Astrocyte of the hippocampus (primary cell): ENCODE measurements at places on chromosomes 7 and 10.

DNA sequence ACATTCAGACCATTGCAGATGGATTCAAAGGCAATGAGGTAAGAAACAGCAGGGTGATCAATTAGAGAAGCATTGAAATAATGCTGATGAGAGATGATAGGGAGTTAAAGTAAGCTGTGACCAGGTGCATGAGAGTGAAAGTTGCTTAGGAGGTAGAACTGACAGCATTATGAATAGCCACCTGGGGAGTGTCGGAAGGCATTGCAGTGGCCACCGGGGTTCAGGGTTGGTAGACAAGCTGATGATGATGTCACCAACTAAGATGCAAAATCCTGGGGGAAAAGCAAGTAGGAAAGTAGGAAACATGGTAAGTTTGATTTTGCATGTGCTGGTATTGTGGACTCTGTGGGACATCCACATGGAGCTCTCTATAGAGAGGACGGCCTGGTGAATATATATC is 211.9 kb upstream of the ETV1 start:
- DNase-seq, result no peak

GRCh38 chr10:60618861-60619260 is 159.4 kb upstream of the CDK1 start:
- no peak for DNase-seq

DNA sequence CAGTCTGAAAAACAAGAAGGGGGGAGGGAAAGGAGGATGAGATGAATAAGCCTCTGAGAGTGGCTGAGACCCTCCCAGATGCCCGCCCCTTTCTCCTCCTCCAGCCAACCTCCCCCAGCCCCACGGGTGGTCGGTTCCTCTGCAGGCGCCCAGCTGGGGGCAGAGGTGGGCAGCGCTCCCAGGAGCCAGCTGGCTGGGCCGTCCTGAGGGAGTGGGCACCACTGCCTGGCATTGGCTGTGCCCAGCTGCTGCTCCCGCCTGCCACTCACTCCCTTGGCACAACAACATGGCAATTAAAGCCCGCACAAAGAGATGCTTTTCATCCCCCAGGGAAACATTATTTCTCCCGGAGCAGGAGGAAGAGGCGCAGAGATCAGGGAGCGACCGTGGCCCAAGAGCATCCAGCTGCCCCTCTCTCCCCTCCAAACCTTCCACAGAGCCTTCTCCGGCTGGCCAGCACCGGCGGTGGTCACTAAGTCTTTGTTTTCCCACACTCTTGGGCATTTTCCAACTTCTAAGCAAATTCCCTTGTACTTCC is 107.2 kb downstream of the SPDYE5 start:
- peak; percentile 67 for DNase-seq

DNA sequence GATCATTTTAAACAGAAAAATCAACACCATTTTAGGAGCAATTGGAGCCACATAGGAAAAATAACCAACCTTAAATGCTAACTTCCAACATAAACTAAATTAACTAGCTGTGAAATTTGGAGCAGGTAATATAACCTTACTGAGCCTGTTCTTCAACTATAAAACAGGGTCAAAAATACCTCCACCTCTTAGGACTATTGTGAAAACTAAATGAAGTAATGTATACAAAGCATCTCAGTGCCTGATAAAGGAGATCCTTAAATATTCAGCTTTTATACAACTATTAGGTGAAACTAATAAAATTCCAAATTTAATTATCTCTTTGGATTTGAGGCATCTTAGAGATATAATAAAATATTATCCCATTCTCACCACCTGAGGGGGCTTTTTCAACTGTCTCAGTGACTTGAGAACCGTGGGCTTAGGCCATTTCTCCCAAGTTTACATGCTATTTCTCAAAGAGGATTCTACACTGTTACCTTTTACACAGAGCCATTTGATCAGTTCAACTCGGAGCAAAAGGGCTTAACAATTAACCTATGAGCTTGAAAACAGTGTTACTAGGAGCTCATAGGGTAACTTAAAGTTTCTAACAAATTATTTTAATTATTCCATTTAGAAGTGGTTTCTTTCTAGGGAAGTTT is 165.0 kb upstream of the ASAH2 start:
- DNase-seq, result no peak

DNA sequence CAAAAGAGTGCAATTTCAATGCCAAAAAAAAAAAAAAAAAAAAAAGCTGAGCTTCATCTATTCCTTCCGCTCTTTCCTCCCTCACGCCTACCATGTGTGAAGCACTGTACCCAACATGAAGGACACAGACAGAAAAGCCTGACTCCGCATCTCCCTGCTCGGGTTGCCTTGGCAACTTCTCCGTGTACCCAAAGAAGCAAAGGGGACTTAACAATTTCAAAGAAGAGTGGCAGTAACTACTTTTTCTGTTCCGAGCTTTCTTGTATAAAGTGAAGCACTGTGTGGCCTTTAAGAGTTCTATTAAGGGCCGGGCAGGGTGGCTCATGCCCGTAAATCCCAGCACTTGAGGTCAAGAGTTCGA is 177.7 kb downstream of the PRKCQ start:
- DNase-seq, result no peak

GRCh38 chr7:32537760-32538159 is 42.5 kb downstream of the AVL9 start:
- peak; percentile 20 for DNase-seq

- no peak for DNase-seq
These were observed 12.0 kb upstream of the AGR2 start for GRCh38 chr7:16816824-16817223.

- DNase-seq, result no peak
These were observed 9.1 kb downstream of the RPA3 start for GRCh38 chr7:7709291-7709690.

DNA sequence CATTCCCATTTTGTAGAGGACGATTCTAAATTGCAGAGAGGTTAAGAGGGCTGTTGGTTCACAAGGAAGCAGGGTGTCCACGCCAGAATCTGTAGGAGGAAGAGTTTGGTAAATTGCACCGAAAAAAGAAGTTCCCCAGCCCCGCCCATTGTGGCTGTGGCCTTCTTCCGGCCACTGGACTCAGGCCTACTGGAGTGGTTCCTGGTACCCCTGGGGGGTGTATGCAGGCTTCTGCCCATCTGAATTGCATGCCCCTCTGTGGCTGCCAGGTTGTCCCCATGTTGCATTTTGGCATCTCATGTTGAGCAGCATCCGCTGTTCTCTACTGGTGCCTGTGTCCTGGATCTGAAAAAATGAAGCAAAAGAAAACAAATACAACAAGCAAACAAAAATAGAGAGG is 234.2 kb downstream of the WDR11 start:
- DNase-seq, result no peak

- DNase-seq, result no peak
These were observed 28.6 kb downstream of the JAZF1 start for GRCh38 chr7:28151965-28152364.

DNA sequence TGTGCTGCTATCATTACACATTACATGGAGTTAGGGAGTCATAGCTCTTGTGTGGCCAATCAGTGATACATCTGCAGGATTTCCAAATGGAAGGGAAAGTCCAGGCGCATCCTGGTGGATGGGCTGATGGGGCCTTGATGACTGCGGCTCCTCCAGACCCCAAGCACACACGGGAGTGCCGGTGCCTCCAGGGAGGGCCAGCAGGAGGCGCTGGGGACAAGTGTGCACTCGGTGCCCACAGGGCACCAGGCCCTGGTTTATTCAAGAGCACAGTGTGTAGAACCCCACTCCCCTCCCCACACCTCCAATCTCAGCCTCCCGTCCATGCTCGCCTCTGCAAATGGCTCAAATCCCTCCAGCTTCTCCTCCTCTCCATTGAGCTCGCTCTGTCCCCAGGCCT is 243.9 kb downstream of the USP6NL start:
- DNase-seq, result no peak

DNA sequence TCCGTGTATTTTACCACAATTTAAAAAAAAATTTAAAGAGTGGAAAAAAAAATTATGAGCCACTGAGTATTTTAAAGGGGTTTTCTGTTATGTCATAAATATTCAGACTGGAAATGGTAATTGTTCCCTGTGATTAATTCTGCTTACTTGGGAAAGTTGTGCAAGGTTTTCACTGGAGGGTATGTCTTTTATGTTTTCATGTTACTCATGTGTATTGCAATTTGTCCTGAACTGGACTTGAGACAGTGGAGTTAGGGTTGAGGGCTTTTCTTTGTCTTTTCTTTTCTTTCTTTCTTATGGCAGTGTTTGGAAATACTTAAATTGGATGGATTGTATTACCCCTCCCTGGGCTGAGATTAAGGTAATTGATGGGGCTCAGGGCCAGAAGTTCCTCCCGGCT is 257.7 kb downstream of the BAMBI start:
- no peak for DNase-seq

DNA sequence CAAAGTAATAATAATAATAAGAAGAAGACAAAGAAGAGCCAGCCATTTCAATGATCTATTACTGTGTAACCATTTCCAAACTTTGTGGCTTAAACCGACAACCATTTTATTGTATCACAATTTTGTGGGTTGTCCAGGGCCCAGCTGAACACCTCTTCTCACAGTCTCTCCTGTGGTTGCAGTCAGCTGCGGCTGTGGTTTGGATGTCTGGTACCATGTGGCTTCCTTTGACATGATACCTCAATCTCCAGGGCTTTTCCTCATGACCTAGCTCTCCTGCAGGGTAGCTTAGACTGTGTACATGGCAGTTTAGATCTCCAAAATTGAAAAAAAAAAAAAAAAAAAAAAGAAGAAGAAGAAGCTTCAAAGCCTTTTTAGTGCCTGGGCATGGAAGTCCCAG is 72.6 kb upstream of the NFKB2 start:
- peak; percentile 49 for DNase-seq

GRCh38 chr10:30184397-30185033 is 125.1 kb upstream of the JCAD start:
- no peak for DNase-seq

DNA sequence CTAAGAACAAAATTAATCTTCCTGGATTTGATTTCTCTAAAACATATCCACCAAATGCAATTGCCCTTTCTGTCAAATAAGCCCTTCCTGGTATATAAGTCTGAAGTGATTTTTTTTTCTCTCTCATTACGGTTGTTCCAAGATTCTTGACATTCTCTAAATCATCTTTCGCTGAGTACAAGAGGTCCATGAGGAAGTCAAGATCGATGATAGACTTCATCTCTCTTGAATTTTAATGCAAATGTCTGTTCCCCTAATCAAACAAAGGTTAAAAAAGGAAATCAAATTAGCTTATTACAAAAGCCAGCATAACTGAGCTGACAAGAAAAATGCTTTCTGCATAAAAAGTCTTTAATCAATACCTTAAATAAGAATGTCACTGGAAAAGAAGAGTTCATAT is 77.4 kb upstream of the ITGB1 start:
- DNase-seq, result no peak
